Fibroblast of mammary gland (primary cell): ENCODE measurements at places on chromosomes 2 and 18.

DNA sequence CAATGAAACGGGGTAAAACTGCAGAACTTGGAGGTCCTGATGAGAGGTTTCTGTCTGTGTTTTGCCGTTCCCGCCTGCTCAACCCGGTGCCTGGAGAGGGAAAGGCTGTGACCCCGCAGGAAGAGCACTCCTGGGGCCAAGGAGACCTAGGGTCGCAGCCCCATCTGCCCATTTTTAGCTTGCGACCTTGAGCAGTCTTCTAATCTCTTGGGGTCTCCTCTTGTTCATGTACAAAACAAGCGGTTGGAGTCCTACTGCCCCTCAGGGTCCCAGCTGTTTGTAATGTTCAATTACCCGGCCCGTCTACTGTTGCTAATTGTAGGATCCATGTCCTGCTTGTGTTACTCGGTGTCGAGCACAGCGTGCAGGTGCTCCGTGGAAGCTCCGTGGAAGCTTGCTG, 104.5 kb downstream of the PTGR3 start:
- no peak for DNase-seq

DNA sequence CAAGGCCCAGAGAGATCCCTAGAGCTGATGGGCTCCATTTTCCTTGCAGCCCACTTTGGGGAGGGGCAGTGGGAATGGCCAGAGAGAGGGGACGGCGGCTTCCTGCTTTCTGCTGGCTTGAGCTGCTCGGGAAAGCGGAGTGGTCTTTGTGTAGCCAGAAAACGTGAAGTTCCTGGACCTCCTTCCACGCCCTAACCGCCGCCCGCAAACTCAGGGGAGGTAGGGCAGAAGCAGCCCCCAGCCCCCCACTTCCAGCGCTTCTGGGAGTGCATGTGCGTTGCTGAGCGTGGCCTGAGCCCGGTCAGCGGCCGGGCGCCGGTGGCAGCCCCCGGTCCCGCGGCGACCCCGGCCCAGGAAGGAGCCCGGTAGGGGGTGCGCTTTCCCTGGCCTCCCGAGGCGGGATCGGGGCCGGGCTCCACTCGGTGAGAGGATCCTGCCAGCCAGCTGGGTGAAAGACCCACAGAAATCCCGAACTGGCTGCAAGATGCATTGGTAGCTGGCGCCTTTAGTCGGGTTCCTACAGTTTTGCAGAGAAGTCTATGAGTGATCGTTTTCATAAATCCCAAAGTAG, 25.3 kb upstream of the BOD1L2 start:
- DNase-seq: no peak

- no peak for DNase-seq
These were observed 79.6 kb downstream of the TFCP2L1 start for GRCh38 chr2:121205321-121205942.

DNA sequence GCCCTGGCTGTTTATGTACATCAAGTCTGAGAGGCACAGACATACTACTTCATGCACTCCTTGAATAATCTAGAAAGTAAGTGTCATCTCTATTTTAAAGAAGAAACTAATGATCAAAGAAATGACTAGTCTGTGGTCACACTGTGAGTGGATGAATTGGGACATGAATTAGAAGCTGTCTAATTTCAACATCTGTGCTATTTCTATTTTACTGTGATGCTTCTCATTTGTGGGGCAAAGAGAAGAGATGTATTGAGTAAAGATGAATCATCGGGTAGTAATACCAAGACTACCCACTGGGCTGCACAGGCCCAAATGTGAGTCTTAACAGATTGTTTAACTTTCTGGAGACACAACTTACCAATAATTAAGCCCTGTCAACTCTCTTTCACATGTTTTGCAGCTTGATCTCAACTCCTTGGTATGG, 42.4 kb upstream of the MTIF2 start:
- DNase-seq: peak; percentile 86

DNA sequence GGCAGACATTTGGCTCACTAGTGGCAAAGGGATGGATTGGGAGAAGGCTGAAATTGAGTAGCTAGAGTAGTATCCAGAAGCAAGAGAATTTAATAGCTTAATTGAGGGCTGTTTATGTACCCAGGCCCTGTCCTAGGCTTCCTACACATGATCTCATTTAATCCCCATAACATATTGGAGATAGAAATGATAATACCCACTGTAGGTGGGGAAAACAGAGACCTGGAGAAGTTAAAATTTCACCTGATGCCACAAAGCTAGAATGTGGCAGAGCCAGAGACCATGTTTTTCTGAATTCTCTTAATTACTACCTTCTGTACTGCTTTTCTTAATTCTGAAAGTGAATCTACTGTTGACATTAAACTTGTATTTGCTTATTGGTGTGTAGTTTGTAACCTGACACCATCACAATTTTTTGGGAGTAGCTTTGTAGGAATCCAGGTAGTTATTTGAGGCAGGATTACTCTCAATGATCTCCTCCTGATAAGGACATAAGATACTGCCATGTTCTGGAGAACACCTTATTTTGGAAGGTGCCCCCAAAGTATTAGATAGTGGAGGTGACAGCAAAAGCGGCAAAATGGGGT, 42.2 kb downstream of the RAB10 start:
- DNase-seq: no peak

DNA sequence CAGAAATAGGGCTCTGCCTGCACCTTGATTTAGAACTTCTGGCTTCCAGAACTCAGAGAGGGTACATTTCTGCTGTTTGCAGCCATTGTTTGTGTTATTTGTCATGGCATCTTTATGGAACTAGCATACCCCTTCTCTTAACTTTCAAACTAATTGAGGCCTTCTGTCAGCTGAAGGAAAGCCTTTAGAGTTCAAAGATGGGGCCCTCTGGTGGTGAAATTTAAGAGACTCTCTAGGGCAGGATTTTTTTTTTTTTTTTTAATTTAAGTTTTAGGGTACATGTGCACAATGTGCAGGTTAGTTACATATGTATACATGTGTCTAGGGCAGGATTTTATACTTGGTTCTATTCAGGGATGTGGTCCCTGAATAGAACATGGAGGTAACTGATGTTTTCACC, 260.6 kb upstream of the LINC00305 start:
- peak; percentile 1 for DNase-seq

- DNase-seq: no peak
These were observed 193.8 kb downstream of the IKZF2 start for GRCh38 chr2:212957624-212958023.

GRCh38 chr2:211453311-211453887, 897.0 kb downstream of the CPS1 start:
- no peak for DNase-seq

GRCh38 chr2:165450156-165450555, 19.3 kb upstream of the CSRNP3 start:
- DNase-seq: no peak

DNA sequence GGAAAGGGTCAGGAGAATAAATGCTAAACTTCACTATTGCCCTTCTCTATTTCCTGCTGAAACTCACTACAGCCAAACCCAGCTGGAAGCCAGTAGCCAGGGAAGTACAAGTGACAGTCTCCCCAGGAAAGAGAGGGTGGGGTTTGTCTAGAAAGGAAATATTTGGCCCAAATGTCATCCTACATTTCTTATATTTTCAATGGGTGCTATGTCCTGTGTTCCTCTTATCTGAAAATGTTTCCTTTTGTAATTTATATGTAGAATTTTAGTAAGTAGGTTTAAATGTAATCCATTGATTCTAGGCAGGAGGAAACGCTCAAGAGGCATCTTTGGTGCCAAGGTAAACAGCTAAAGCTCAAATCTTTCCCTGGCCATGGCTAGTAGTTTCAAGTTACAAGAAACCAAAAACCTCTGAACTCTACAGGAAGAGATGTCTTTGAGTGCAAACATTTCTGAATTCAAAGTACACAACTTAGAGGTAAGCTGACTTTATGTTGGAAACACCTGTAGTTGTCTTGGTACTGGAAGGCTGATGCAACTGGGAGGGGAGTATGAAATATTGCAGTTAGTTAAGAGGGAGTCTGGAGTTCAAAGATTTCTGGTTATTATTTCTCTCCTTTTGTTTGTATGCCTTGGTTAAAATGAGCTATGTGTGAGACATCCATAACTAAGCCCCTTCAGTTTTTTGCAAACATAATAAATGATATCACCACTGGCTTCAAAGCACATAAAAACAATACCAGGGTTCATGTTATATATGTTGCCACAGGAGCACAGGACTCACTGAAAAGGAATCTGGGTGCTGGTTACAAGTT, 356.1 kb upstream of the ZC3H15 start:
- peak; percentile 57 for DNase-seq

- peak; percentile 18 for DNase-seq
These were observed 110.7 kb upstream of the ZEB2 start for GRCh38 chr2:144630459-144631215.

GRCh38 chr18:46378126-46378863, 274.1 kb downstream of the HAUS1 start:
- DNase-seq: no peak

DNA sequence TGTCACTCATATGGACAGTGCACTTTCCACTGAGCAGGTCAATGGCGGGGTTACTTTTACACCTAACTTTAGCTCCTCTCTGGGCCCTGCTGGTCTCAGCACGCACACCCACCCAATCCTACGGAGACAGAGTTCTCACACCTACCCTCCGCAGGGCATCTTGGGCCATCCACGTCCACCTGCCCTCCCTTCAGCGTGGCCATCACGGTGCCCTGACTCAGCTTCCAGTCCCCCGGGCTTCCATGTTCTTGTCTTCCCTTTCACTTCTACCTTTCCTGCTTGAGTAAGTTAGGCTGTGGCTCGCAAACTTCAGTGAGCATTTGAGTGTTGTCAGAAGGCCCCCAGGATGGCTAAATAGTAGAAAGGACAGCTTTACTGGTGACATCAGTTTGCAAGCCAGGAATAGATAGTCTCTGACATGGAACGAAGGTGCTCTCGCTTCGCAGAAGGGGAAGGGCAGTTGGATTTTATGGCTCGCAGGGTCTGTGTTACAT, 232.4 kb downstream of the SEPTIN10 start:
- DNase-seq: no peak

- DNase-seq: no peak
These were observed 284.6 kb downstream of the CNTNAP5 start for GRCh38 chr2:124309563-124310138.

GRCh38 chr2:142951190-142952007, 73.9 kb downstream of the KYNU start:
- no peak for DNase-seq

DNA sequence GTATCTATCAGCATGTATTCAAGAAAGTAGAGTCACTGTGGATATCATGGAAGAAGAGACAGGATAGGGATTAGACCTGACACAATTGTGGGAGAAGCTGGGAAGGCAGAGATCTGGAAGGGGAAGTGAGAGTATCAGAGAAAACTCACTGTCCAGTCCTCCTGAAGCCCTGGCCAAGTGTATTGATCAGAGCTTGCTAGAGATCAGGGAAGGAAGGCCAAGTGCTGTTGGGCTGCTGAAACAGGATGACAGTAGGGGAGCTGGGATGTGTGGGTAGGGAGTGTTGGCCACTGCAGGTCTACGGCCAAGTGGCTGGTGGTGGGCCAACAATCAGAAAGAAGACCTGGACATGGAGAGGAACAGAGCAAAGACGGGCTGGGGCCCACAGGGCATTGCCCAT, 26.3 kb upstream of the TTR start:
- DNase-seq: no peak
